Hair follicular keratinocyte (primary cell): ENCODE measurements at places on chromosomes 13 and 19. TPM values are rescaled to one million over a fixed set of nuclear protein-coding genes. Genes with fewer than 3 reads are reported as not detected.

The CNN1 gene
- total RNA-seq, result not detected in 2 replicates

The KMT2B gene
- 6.4 and 13.0 TPM in 2 replicates for total RNA-seq

The PSPN gene
- 0.34 and 0.62 TPM in 2 replicates for total RNA-seq

The SAFB2 gene
- 7.7 and 11.3 TPM in 2 replicates for total RNA-seq

The FUT2 gene
- 1.4 and 4.8 TPM in 2 replicates for total RNA-seq

The PIP5K1C gene
- total RNA-seq, result 9.6 and 10.5 TPM in 2 replicates

The ACER1 gene
- not detected in 2 replicates for total RNA-seq

The ZNF154 gene
- total RNA-seq, result 1.0 and 2.0 TPM in 2 replicates

The SOX1 gene
- total RNA-seq, result not detected in 2 replicates

The AKT1S1 gene
- 20.1 and 25.7 TPM in 2 replicates for total RNA-seq

The ZNF99 gene
- total RNA-seq, result not detected in 2 replicates

The DIRAS1 gene
- total RNA-seq, result not detected in 2 replicates

The TTC9B gene
- not detected in 2 replicates for total RNA-seq

The ANGPTL8 gene
- not detected in 2 replicates for total RNA-seq

The OR7A5 gene
- total RNA-seq, result not detected in 2 replicates

The TMC4 gene
- total RNA-seq, result 6.6 and 22.6 TPM in 2 replicates

The PALM3 gene
- total RNA-seq, result not detected in 2 replicates

The CUL4A gene
- 84.1 and 102 TPM in 2 replicates for total RNA-seq

The FLT1 gene
- total RNA-seq, result 0.08 and 0.65 TPM in 2 replicates
